ENCODE measurements at places on chromosomes 5 and 9.

- no peak for DNase-seq
Observed at GRCh38 chr9:818958-819357, 22.5 kb upstream of the DMRT1 start.

- DNase-seq = no peak
Observed at GRCh38 chr5:96756985-96757384, 50.8 kb downstream of the ERAP1 start.

DNA sequence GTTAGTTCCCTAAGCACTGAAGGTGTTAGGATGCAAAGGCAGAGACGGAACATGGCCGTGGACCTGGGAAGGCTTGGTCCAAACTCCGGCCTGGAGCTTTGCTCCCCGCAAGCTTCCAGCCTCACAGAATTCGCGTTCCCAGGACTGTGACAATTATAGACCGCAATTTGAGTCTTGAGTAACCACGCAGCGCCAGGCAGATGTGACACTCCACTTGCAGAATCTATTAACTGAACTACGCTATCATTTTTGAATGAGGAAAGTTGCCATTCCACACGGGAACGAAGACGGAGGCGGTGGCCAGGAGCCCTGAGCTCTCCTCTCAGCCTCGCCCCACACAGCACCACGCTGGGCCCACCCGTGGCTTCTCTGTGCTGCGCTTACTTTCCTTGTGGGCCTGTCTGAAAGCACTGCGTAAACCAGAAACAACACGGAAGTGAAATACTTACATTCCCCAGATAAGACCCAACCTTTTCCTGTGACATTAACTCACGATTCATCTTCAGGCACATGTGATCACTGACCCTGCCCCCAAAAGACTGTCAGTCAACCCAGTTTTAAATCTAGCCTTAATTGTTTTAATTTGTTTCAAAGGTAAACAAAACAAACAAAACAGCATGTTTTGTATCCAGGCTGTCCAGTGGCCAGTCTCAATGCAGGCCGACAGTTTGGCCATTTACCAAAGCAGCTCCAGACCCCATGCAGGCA, 16.1 kb upstream of the COL5A1 start:
- no peak for DNase-seq

DNA sequence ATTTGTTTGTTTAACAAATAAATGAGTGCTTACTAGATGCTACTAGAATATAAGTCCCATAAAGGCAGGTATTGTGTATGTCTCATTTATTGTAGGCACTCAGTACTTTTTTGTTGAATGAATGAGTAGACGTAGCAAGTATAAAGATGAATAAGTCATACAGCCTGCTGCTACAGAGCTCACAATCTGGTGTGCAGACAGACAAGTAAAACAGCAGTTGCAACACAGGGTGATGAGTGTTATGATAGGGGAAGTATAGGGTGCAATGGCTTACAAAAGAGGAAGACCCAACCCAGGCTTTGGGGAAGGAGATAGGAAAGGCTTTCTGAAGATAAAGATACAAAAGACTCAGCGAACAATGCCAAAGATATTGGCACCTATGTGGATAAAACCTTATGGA, 47.7 kb downstream of the SH3RF2 start:
- DNase-seq = no peak

DNA sequence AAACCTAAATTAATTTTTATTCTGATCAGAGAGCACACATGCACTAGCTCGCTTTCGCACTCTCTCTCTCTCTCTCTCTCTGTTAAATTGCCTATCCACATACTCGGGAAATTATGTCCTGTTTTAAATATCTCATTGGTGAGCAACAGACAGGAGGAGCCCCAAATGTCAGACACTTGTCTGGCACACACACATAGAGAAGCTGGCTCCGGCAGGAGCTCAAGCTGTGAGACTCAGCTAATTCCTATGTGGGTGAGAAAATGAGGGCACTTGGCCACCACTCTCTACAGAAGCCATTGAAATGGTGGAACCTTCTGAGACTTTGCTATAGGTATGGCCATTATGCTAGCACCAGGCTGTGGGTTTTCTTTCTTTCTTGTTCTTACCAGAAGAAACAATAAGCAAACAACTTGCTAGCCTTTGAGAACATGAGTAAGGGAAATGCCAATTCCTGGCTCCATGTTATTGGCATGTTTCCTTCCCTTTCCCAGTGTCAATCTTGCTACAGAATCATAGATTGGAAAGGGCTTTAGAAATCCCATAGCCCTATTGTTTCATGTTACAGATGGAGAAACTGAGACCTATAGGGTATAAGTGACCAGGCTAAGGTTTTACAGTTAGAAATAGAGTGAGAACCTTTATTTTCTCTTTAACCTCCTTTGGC, 9.0 kb downstream of the RFX3 start:
- DNase-seq = no peak

GRCh38 chr5:132877938-132878337, 4.5 kb downstream of the LEAP2 start:
- no peak for DNase-seq

DNA sequence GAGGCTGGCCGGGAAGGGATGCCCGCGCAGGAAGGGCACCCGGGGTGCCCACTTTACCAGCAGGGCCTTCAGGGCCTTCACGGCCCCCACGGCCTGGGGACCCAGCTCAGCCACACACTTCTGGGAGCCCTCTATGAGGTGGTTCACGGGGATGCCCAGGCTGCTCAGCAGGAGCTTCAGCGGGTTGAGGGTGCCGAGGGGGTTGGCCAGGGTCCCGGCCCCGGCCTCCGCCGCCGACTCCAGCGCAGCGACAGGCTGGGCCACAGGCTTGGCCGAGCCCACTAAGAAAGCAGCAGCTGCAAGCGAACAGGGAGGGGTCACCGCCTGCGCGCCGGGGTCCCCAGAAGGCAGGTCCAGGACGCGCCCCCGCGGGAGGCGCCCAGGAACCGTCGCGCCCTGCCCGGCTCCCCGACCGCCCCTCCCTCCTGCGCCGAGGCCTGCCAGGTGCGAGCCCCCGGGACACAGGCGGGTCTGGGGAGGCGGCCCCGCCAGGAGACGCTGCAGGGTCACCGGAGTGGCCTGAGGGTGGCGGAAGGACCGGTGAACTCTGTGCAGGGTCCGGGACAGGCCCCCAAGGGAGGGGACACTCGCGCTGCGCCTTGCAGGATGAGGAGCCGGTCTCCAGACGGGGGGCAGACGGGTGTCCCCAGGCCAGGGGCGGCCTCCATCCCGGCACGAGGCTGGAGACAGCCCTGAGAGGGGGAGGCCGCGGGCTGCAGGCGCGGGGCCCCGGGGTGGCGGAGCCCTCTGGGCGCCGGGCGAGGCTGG, 572 bp downstream of the SCGB3A1 start:
- DNase-seq = no peak

DNA sequence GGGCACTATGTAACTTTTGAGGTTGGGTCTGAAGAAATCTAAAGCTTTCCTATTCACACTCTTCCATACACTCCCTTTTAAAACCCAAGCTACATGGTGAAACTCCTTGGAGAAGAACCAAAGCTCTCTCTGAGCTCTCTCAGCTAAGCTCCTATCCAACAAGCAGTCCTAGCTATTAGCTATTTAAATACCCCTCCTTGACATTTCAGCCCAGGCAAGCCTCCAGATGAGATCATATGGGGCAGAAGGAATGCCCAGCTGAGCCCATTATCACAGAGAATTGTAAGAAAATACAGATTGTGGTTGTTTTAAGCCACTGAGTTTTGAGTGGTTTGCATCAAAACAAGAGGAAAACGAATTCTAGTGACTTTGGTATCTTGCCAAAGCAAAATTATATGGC, 15.2 kb downstream of the HSPB3 start:
- no peak for DNase-seq

- DNase-seq = no peak
Observed at GRCh38 chr9:110767559-110768063, 99.0 kb downstream of the MUSK start.

DNA sequence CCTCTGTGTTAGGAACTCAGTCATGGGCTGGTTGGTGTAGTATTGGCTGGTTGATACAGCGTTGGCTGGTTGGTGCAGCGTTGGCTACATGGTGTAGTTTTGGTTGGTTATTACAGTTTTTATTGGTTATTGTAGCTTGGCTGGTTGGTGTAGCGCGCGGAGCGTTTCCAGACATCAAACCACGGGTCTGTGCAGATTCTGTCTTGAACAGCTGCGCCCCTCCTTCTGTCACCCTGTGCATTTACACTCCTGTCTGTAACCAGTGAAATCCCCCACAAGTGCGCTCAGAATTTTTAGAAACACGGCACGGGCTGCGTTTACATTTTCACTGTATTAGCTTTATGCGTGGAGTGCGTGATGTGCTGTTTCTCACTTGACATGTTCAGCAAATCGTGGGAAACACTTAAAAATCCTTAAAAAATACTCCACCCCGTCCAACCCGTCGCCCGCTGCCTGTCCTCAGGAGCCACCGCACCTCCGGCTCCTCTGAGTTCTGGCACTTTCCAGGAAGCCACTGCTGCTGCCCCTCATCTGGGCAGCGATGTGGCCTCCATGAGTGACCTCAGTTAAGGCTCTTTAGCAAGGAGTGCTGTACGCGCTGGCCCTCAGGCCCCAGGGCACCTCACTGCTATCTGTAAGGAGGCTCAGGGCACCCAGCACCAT, 20.8 kb downstream of the NKD2 start:
- DNase-seq = no peak

GRCh38 chr5:81854485-81854884, 103.6 kb upstream of the SSBP2 start:
- DNase-seq = no peak

DNA sequence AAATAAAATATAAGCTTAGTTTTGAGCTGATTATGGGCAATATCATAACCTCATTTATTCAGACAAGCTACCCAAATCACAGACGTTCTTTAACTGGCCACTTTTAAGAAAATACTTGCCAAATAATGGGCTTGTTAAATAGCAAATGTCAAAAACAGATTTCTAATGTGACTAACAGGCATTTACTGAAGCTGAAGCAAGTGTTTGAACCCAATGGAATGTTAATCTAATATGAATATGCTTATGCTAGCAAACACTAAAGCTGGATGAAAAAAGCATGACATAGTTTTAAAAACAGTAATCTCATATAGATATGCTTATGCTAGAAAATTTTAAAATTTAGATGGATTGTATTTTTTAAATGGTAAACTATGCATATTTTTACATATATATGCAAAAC, 411.6 kb upstream of the PTGER4 start:
- no peak for DNase-seq

- DNase-seq = no peak
Observed at GRCh38 chr5:32390819-32391591, 53.5 kb downstream of the ZFR start.

- no peak for DNase-seq
Observed at GRCh38 chr5:84385705-84386104, 1.0 kb upstream of the EDIL3 start.

DNA sequence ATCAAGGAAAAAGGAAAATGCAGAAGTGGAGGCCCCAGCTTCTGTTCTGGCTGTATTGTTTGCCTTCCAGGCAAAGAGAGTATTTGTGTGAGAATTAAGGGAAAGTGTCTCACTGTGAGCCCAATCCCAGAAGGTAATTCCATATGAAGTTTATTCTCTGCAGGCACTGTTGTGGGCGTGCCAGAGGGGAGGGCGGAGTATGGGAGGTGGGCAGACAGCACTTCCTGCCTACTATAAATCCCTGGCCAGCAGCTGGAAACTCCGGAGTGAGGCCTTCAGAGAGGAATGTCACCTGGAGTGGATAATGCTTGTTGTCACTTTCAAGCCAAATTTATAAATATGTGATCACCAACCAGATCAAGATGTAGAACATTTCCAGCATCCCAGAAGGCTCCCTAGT, 209.5 kb downstream of the ARHGAP26 start:
- no peak for DNase-seq

- DNase-seq = no peak
Observed at GRCh38 chr5:141880961-141881801, 3.0 kb upstream of the PCDH1 start.

DNA sequence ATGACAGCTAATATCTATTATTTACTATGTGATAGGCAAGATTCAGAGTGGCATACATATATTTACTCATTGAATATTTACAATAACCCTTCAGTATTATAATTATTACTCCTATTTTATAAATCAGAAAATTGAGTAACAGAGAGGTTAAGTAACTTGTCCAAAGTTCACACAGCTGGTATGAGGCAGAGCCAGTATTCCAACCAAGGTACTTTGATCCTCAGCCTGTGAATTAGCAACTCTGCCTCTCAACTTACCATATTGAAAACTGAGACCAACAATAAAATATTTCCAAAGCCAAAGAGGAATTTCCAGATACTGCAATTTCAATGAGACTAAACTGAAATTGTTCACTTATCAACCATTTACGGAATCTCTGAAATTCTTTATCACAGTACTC, 67.9 kb upstream of the TSLP start:
- no peak for DNase-seq

DNA sequence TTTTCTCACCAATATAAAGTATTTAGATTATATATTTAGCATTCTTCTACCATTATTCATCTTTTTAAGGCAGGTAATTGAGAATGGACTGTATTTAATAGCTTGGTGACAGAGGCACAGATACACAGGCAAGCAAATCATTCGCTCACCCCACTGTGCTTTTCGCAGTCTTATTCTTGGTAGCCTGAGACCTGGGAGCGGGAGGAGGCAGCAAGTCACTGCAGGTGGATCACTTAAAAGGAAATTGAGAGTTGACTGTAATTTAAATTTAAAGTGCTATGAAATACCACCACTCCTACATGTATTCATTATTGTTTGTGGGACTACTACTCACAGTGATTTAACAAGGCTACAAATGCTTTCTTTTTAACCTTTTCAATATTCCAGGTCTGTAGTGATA, 9.7 kb downstream of the RICTOR start:
- no peak for DNase-seq

All from SHP77 treated with DMSO at 0.1 percent for 48 hours (cell line).